NCI-H2171 (cell line): ENCODE measurements at places on chromosomes 5 and 9.

- DNase-seq: no peak
Measured at GRCh38 chr9:84103651-84104377, 123.2 kb downstream of the RMI1 start.

DNA sequence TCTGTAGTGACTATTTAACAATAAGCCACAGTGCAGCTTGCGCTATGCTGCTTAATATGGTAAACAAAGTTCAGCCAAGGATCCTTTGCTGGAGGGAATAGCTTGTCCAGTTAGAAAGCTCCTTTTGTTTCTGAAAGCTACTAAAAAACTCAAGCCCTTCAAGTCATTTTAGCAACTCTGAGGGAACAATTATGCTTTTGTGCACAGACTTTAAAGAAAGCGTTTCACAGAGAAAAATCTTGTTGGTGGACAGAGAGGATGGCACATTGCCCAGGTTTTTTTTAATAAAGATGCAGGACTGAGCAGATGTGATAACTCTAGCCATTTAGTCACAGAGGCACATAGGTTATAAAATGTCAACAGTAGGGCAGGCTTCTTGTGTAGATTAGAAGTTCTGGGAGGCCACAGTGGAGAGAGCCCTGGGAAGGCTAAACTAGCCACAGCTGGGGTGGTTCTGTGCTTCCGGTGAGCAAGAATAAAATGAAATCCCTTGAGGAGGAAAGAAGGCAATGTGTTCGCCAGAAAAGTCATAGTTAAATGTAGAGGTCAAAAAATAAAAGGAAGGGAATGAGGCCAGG is 63.4 kb downstream of the ALDH7A1 start:
- no peak for DNase-seq

DNA sequence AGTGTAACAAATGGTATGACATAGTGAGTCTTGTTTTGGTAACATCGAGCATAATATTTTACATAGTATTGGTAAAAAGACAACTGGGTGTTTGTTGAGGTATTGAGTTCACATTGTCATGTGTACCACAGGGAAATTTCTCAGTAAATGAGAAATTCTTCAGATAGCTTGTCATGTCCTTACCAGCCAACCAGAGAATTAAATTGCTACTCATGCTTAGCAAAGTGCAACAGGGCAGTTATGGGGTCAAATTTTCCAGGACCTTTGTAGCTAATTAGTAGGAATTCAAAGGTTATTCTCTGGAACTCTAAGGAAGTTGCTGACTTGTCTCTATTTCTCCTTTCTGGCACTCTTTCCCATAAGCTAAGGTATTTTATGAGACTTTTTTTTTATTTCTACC is 595.7 kb downstream of the EFNA5 start:
- DNase-seq: no peak

DNA sequence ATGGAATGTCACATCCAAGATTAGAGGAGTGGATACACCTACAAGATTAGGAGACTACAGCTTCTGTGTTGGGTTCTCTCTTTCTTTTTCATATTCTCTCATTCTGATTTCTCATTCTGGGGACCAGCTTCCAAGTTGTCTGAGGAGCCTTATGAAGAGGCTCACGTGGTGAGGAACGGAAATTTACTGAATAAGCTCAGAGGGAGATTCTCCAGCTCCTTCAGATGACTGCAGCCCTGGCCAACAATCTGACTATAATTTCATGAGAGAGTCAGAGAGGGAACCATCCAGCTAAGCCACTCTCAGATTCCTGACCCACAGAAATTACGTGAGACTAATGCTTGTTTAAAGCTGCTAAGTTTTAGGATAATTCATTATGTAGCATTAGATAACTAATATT is 27.1 kb upstream of the TENT2 start:
- DNase-seq: no peak

DNA sequence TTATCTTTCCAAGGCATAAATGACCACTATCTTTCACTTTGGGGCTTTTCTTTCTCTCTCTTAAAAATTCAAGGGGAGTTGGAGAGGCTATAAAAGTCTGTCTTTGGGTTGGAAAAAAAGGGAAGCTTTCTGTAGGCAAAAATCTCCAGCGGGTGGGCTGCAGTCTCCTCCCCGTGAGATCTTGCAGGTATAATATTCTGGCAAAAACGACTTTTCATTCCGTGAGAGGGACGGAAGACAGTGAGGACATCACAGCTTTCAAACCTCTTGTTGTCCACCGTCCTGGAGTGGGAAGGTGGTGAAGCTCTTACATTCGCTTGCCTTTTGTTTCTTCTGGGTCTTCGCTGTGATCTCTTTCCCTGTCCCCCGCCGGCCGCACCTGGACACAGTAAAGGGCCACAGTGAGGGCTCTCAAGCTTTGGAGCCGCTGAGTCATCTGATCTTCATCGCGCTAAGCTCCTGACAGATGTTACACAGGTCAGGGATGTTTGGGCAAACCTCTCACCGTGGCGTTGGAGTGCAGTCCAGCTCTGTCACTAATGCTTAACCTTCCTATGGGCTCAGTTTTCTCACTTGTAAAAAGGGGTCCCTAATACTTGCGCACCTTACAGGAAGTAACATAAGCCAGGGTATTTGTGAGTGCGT is 61.9 kb upstream of the MEGF10 start:
- DNase-seq: no peak

GRCh38 chr5:72688916-72689315 is 127.5 kb upstream of the TNPO1 start:
- DNase-seq: no peak

DNA sequence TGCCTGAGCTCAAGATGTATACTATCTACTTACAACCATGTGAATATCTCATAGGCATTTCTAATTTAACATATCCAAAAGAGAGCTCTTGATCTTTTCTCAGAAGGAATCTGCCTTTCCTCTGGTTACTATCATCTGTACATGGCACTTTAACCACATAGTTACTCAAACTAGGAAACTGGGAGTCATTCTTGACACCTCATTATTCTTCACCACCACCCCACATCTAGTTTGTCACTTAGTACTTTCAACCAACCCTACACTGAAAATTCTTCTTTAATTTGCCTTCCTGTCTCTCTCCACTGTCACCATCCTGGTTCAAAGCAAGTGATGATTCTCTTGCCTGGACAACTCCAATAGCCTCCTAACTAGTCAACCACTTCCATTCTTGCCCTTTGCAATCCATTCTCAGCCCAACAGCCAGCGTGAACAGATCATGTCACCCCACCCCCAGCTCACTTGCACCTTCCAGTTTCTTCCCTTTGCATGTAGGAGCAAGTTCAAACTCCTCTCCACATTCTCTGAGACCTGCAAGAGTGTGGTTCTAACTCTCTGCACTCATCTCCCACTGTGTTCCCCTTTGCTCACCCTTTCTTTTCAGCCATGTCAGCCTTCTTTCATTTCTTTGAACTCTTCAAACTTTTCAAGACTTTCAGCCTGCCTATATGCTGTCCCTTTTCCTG is 17.3 kb upstream of the SMAD5 start:
- no peak for DNase-seq

DNA sequence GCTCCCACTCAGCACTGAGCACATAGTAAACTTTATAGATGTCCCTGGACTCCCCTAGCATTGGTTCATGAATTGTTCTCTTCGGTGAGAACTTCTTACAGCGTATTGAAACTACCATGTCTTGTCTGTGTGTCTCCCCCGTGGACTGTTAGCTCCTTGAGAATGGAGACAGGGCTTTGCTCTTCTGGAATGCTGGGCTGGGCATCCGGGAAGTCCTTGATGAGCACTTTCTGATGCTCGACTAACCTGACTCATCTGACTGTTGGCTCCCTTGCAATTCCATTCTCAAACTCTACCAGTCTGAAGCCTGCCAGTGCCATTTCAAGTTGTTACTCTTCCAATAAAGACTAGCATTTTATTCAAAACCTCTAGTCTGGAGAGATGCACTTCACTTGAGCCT is 15.0 kb upstream of the PFDN1 start:
- DNase-seq: no peak

DNA sequence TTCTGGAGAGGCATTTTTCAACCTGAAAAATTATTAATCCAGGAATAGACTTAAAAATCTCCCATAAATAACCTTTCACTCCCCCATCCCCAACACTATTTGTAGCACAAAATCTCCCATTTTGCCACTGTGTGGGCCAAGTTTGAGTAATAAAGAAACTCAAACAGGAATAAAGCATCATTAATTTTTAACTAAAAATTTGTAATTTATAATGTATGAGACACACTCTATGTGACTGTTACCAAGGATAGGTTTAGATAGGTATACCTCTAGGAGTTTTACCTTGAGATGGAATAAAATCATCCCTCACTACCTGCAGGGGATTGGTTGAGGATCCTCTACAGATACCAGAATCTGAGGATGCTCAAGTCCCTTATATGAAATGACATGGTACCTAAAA is 30.1 kb downstream of the CHD1 start:
- no peak for DNase-seq

- no peak for DNase-seq
Measured at GRCh38 chr9:132818588-132818987, 59.5 kb downstream of the AK8 start.

DNA sequence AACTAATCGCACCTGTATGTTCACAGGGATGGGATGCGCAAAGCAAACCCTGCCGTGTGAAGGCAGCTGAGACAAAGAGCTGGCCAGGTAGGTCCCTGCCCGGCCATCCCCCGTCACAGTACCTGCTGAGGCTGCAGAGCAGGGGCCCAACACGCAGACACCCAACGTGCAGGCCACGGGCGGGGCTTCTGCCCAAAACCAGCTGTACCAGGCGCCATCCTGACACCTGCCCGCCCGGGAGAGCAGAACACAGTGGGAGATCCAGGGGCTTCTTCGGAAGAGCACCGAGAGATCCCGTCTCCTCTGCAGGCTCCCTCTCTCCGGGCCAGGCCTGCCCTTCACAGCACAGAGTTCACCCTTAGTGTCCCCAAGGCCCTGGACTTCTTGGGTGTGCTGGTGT is 28.4 kb downstream of the ABO start:
- DNase-seq: no peak

DNA sequence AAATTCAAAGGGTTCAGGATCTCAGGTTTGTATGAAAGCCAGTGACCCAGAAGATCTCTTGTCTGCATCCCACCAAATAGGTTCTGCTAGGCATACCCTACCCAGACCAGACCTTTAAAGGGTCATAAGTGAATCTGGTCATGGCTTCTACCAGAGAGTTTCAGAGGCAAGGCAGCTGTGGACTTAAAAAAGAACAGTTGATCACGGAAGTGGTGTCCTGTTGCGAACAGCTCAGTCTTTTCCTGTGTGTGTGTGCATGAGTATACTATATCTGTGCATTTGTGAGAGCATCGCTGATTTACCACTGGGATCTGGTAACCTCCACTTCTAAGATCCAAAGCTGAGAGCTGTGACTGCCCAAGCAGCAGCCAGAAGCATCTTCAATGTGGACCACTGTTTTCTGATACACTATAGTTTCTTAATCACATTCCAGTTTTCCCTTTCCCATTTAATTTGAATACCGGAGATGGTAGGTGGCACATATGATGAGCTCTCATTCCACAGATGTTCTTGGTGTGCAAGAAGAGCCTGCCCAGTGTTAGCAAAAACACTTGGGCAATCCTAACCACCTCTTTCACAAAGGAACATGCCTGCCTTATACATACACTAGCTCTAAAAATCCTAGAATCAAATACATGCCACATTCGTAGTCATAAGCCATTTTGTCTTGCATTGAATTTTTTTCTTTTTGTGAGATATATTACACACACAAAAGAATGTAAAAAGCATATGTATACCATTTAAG is 36.2 kb upstream of the OR2S2 start:
- DNase-seq: no peak

DNA sequence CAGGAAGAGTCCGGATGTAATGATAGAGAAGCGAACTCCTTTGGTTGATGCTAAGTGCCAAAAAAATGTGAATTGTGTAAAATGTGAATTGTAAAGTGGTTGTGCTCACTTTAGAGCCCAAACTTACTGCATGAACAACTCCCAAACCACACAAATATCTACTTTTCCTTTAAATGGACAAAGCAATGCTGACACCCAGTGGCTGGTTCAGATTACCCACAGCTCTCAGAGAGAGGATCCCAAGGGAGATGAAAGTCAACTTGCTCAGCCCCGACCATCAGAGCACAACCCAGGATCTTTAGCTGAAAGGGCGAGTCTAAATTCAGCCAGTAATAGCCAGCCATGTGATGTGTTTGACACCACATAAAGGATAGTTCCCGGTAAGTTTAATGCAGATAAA is 133.7 kb downstream of the NMUR2 start:
- DNase-seq: no peak

DNA sequence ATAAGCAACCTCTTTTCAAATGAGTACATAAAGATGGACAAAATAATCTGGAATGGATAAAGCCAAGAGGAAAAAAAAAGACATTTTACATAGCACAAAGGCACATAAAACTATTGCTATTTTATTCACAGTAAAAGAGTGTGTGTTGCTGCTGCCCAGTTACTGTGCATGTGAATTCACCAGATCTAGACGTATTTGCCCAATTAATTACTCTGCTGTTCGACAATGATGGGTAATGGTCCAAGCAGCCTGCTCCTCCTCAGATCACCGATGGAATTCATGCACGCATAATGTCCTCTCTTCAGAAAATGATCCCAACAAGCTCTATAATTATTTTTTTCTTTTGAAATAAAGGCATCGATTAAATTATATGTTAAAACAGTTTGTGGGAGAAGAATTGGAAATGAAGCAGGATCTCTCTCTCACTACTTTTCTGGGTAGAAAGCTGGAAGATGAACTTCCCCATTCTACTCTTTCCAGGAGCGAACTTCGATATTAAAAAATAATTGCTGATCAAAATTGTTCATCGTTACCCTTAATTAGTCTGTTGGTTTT is 357.4 kb upstream of the CCNH start:
- DNase-seq: no peak

DNA sequence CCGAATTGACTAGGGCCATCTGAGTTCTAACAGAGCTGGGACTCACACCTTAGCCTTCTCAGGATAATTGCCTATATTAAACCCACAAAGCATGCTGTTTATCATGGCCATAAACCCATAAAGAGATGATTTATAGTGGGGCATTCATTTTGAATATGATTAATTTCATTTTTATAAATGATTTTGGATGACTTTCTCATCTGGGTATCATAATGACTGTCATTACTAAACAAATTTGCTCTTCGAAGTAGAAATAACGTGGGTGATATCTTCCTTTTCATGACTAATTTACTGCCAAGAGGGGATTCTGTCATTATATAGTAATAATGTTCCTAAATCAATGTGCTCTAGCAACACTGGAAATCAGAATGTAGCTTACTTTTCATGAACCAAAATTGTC is 498.2 kb downstream of the CDH12 start:
- DNase-seq: no peak

- DNase-seq: peak; percentile 41
Measured at GRCh38 chr5:56409331-56410190, 176.4 kb upstream of the ANKRD55 start.

DNA sequence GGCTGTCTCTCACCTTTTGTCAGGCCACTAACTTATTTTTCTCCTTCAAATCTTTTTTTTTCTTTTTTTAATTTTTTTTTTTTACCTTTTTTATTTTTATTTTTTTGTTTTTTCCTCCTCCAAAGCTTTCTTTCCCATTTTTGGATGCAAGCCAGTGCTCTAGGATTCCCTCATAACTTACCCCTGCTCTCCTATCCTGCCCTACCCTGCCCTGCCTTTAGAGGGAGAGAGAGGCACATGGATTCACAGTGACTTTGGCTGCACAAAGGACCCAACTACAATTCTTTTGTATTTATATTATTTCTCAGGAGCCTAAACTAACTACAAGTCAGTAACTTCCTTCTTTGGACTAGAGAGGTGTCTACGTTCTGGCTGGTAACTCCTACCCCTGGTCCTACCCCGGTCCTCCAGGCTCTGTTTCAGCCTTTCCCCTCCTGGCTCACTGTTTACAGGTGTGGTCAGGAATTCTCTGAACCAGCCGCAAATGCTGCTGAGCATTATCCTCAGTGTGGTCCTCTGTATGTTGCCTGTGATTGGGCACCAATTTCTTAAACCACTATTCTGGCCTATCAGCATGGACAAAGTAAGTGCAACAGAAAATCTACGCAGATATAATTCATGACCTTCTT is 8.4 kb upstream of the RUSC2 start:
- no peak for DNase-seq
